ENCODE measurements at places on chromosomes 16 and 17.

- no peak for DNase-seq
Observed at GRCh38 chr16:23029733-23030420, 119.4 kb downstream of the USP31 start.

DNA sequence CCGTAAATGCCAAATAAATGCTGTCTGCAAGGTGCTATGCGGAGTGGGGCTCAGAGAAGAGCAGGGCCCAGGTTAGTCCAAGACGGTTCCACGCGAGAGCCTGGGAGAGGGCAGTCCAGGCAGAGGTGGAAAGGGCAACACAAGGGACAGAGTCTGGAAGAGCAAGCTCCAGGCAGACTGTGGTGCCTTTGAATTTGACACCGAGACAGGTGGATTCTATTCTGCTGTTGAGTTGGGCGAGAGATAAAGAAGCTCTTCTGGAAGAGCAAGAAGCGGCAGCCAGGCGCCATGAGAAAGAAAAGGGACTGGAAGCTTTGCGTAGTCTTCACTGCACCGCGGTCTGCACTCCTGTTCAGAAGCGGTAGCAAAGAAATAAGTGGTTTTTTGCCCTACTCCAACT is 55.6 kb downstream of the CYTH1 start:
- DNase-seq = no peak

DNA sequence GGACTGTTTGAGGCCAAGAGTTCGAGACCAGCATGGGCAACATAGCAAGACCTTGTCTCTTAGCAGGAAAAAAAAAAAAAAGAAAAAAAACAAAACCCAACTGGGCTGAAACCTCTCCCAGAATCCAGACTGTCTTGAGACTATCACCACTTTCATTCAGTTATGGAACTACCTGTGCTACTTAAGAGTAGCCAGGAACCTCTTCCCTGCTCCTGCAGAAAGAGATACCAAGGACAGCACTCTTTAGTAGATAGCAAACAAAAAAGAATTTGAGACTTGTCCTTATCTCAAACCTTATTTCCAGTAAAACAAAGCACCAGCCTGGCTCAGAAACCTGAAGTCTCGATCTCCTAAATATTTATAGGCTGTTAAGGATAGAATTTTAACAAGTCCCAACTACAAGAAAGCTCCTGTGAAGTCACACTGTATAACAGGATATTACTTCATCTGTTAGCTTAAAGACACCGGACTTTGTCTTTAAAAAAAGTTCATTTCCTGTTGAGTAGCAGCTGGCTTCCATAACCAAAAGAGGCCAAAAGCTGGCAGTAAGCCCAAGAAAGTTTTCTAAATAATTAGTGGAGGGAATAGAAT is 5.1 kb downstream of the CDR2 start:
- no peak for DNase-seq

- DNase-seq = no peak
Observed at GRCh38 chr17:79799538-79800324, 2.9 kb upstream of the CBX8 start.

DNA sequence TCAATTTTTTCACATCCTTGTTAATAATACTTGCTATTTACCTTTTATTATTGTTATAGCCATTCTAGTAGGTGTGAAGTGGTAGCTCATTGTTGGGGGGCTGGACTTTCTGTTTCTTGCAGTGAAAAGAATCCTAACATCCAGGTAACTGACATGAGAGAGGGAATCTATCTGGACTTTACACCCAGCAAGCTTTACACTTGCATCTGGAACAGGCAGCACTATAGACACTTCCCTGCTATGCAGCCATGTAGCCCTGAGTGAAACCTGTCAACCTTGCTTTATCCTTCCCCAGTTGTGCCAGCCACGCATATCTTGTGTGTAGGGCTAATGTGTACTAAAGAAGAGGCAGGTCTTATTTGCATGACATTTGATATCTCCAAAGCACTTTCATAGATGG is 16.9 kb upstream of the ABCC12 start:
- no peak for DNase-seq

- no peak for DNase-seq
Observed at GRCh38 chr17:79836972-79837887, 2.0 kb downstream of the CBX4 start.

- no peak for DNase-seq
Observed at GRCh38 chr17:76492123-76492988, 8.9 kb downstream of the RHBDF2 start.

GRCh38 chr17:42402117-42402516 is 13.9 kb upstream of the STAT3 start:
- no peak for DNase-seq
